Caudate nucleus (tissue), 63 donors: ENCODE measurements at places on chromosomes 12 and 14.

- no peak for DNase-seq
Measured at GRCh38 chr14:96627386-96627785, 125.2 kb downstream of the PAPOLA start.

DNA sequence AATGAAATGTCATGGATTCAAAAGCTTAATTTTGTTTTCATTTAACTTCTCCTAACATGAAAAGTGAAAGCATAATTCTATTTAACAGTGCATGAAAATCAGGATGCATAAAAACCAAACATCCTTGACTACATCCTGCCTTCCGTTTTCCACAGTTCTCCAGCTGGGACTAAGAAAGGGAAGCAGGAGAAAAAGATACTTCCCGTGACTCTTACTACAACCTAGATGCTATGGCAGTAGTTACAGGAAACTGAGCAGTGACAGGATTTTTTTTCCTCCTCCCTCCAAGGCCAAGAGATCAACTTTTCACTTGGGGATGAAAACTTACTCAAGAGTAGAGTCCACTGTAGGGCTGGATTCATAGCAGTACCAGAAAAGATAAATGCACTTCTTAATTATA lies 2.6 kb downstream of the EXOC5 start:
- DNase-seq, result no peak

GRCh38 chr14:55977392-55978150 lies 140.6 kb upstream of the PELI2 start:
- no peak for DNase-seq

GRCh38 chr12:21991526-21991925 lies 50.3 kb upstream of the ABCC9 start:
- DNase-seq, result no peak

DNA sequence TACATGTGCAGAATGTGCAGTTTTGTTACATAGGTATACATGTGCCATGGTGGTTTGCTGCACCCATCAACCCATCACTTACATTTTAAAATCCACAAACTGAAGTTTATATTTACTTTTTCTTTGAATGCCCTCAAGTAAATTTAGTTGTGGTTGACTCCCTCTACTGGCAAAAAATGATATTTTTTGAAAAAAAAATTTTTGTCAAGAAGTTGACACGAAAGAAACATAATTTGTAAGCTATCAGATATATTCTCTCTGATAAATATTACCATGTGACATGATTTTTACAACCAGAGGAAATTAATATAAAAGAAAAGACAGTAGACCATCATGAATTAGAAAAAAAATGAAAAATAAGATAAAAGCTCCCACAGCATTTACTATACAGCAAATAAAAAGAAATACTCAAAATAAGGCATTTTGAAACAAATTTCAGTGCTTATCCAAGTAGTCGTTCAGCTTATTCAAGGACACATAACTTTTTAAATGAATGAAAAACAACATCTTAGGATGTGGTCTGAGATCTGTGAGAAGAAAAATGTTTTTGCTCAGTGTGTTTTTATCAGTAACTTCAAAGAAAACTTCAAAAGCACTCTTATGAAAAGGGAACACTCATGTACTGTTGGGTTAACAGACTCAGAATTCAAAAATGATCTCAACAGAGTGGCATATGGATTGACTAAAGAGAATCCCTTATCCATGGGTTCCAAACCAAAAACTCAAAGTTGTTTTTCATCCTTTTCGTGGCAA lies 30.0 kb upstream of the GRIP1 start:
- DNase-seq, result no peak

- DNase-seq, result no peak
Measured at GRCh38 chr12:2341051-2341751, 288.4 kb downstream of the CACNA1C start.

- peak; percentile 36 for DNase-seq
Measured at GRCh38 chr14:100605706-100606686, 18.8 kb upstream of the BEGAIN start.

GRCh38 chr14:41418851-41419250 lies 187.8 kb upstream of the LRFN5 start:
- DNase-seq, result no peak

- DNase-seq, result no peak
Measured at GRCh38 chr14:53628261-53628660, 328.4 kb downstream of the BMP4 start.

DNA sequence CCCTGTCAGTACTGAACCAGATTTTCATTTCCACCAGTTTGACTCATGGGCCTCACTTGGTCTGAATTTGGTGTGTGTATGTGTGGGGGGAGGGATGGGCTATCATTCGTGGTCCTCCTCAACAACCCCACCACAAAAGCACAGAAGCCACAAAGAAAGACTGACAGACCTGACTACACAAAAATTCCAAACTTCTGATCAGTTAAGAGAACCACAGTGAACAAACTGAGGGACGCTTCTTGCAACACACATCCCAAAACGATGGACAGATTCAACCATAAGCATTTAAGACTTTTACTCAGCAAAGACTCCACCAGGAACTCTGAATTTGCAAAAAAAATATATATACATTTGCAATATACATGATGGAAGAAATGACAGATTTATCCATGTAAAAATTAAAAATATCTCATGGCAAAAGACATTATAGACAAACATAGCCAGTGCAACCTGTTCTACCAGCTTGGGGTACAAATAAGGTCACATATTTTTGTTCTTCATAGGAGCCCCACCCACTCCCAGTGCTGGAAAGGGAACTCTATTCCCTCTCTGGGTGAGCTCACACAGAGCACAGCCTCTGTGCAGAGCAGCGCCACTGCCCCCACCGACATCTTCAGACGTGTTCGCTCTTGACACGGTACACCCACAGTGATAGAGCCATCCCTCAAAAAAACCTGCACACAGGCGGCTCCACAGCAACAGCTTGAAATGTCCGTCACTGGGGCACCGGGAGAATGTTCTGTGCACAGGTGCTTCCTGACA lies 49.7 kb downstream of the JAG2 start:
- DNase-seq, result peak; percentile 43

DNA sequence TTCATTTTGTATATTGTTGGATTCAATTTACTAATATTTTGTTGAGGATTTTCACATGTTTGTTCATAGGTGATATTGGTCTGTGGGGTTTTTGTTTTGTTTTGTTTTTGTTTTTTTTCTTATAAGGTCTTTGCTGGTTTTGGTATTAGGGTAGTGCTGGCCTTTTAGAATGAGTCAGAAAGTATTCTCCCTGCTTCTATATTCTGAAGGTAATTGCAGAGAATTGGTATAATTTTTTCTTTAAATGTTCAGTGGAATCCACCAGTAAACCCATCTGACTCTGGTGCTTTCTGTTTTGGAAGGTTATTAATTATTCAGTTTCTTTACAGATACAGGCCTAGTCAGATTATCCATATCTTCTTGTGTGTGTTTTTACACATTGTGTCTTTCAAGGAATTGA lies 8.9 kb downstream of the TOGARAM1 start:
- DNase-seq, result no peak

GRCh38 chr12:64160711-64161060 lies 61.4 kb downstream of the KICS2 start:
- DNase-seq, result no peak

DNA sequence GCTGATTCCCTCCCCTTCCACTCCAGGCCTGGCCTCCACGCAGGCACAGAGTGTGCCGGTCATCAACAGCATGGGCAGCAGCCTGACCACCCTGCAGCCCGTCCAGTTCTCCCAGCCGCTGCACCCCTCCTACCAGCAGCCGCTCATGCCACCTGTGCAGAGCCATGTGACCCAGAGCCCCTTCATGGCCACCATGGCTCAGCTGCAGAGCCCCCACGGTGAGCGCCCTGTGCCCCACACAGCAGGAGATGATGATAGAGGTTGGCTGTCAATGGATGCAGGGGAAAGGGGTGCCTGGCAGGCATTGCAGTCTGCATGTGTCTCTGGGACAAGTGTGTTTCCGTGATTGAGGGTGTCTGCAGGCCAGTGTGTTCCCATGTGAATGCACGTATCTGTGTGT lies 18.8 kb downstream of the C12orf43 start:
- no peak for DNase-seq

DNA sequence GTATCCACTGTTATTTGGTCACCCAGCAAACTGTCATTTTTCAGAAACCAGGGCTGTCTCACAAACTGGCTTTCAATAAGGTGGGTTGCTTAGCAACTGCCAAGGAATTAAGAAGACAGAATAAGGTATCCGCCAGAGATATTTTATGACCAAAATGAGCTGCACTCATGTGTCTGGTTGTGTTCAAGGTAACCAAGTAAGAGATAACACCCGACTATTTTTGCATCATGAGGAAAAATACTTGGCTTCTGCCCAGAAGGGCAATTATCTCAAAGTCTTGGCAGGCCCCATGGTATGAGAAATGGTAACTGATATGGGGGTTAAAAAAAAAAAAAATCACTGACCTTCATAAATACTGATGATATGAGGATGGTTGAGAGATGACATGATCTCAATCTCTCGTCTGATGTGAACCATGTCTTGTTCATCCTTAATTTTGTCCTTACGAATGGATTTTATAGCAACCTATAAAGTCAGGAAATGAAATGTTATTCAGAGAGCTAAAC lies 32.6 kb downstream of the NUAK1 start:
- DNase-seq, result no peak

GRCh38 chr12:63747553-63747952 lies 32.2 kb upstream of the RXYLT1 start:
- no peak for DNase-seq

GRCh38 chr12:46269429-46270241 lies 792 bp upstream of the SLC38A1 start:
- DNase-seq, result no peak

DNA sequence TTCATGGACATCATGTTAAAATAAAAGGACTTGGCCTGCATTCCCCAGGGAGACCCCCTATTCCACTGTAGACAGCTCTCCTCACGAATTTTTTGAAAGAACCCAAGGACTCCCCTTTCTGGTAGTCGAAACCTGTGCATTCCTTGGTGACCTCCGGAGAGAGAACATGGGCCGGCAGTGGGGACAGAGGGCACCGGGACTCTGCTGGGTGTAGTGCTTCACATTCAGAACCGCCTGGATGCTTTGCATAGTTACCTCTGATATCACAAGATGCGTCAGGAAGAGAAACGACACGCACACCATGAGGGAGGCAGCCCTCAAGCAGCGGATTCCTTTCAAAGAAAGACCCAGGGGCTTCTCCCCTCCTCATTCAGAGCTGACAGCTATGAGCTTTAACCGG lies 9.7 kb downstream of the CKAP4 start:
- DNase-seq, result no peak

DNA sequence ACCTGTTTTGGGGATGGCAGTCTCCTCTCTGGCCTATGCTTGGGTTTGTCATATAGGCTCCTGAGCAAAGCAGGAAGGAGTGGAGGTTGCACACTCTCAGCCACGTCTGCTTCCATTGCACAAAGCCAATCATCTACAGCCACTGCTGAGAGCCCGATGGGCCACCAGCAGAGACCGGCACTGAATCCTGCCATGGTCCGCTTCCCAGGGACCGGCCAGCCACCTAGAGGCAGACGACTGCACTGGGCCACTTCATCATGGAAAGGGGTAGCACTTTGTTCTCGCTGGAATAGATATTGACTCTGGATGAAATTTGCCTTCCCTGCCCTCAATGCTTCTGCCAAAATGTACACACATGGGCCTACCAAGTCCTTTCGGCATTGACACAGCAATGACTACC lies 22.3 kb downstream of the DLK1 start:
- DNase-seq, result no peak

DNA sequence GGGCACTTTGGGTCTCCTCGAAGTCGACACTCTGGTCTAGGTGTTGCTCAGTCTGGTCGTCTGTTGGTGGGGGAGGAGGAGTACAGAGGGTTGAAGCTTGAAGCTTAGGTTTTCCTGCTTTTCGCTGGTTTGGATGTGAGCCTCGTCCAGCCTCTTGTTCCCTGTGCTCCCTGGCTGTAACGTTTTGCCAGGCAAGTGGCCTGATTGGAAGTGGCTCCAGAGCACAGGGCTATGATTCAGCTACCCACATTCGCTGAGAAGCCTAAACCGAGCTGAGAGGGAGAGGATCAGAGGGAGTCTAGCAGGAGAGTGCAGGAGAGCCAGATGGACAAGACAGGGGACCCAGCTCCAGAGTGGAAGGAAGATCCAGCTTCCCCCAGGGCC lies 6.1 kb downstream of the HOXC10 start:
- DNase-seq, result no peak

DNA sequence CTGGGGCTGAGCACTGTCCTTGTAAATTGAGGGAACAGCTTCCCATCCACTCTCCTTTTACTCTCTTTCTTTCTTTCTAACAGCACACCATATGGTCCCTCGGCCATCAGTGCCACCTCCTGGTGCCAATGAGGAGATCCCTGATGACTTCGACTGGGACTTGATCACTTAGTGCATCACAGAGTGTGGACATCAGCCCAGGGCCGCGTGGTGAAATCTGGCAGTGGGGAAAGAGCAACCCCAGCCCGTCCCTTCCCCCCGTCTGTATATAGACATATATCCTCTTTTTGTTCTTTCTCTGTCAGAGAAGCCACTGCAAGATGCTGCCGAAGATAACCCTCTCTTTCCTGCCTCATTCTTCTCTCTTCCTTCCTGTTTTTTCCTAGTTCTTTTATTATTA lies 13.5 kb downstream of the C3AR1 start:
- no peak for DNase-seq

- no peak for DNase-seq
Measured at GRCh38 chr14:67749341-67750084, 47.8 kb downstream of the RDH12 start.

DNA sequence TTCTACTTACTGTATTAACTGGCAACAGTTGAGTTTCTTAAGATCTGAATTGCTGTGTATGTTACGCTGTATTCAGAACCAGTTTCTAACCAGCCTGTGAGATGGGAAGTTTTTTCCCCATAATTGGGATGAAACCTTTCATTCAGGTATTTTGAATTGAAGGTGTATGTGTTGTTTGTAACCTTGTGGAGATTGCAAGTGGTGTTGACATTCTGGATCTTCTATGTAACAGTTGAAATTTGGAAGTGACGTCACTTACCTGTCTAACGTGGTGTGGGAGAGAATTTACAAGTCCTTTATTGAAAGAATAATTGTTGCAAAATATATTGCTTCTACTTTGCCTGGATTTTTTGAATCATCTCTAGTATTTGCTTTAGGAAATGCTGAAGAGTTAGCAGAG lies 5.5 kb downstream of the RAN start:
- no peak for DNase-seq

GRCh38 chr14:51862176-51862796 lies 1.9 kb downstream of the GNG2 start:
- no peak for DNase-seq

- DNase-seq, result no peak
Measured at GRCh38 chr12:41336041-41336549, 148.0 kb downstream of the PDZRN4 start.
